AG09319 (cell line): ENCODE measurements at places on chromosomes 12 and 14.

GRCh38 chr12:66050610-66051009 lies 79.9 kb downstream of the LLPH start:
- no peak for DNase-seq

DNA sequence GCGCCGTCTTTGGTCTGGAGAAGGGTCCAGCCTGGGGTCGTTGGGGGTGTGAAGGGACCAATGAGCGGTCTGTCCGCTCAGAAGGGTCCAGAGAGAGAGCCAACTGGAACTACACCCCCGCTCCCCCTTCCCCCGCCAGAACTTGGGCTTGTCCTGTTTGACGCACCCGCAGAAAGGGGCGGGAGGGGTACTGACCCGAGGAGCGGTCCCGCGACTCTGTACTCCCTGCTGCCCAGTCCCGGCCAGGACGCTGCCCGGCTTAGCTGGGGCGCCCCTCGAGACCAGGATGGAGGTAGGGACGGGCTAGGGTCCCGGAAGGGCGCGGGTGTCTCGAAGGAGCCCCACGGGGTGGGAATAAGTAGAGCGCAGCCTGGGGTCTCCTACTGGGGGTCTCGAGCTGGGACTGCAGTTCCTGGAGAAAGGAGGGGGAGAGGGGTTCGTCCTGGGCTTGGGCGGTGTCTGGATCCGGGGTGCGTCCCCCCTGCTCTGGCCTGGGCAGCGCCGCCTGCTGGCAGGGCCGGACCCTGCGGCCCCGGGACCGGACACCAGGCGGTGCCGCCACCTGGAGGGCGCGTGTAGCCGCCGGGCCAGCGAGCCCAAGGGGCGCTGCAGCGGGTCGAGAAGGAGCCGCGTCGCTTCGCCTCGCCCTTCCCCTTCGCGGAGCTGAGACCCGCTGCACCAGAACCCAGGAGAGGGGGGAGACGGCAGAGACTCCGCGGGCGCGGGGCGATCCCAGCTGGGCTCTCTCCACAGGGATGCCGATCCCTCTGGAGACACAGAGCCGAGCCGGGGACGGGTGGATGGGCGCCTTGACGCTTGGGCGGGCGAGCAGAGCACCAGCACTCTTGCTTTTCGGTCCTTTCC lies 3.8 kb upstream of the CACNB3 start:
- DNase-seq: peak; percentile 64

- DNase-seq: no peak
Observed at GRCh38 chr12:116471544-116471943, 87.6 kb upstream of the MAP1LC3B2 start.

GRCh38 chr14:34302654-34303053 lies 159.4 kb downstream of the SPTSSA start:
- DNase-seq: no peak
